ENCODE measurements at places on chromosomes 5 and 9.

GRCh38 chr5:112823656-112824055 lies 37.4 kb upstream of the SRP19 start:
- no peak for DNase-seq

DNA sequence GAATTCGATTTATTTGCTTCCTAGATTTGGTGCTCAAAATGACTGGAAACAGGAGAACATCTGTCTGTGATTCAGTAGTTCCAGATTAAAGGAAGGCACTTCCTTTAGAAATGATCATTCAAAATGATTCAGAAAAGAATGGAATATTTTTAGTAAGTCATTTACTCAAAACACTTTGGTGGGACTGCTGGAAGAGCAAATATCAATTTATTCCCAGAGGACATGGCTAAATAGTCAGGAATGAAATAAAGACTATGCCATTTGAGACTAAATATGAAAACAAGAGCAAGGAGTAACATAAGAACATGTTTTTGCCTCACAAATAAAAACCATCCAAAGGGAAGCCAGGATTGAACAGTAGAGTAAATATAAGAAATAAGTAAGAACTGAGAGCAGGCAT lies 138.6 kb upstream of the RASA1 start:
- no peak for DNase-seq

DNA sequence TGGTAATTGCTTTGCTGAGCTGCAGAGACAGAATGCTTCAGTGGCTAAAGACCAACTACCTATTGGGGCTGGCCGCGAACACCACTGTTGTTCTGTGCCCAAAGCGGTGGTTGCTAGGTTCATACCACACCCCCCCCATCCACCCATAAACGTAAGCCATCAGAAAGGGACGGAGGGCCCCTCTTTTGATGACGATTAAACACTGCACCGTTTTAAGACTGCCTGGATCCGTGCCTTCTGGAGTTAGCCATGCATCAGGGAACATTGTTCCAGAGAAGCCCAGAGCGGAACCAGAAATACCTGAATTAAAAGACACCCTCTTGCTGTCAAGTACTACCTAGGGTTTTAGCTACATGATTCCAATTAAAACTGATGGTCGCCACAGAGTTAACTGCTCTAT lies 369.1 kb upstream of the DAP start:
- DNase-seq, result no peak

GRCh38 chr5:151141535-151141934 lies 16.0 kb downstream of the ANXA6 start:
- no peak for DNase-seq

DNA sequence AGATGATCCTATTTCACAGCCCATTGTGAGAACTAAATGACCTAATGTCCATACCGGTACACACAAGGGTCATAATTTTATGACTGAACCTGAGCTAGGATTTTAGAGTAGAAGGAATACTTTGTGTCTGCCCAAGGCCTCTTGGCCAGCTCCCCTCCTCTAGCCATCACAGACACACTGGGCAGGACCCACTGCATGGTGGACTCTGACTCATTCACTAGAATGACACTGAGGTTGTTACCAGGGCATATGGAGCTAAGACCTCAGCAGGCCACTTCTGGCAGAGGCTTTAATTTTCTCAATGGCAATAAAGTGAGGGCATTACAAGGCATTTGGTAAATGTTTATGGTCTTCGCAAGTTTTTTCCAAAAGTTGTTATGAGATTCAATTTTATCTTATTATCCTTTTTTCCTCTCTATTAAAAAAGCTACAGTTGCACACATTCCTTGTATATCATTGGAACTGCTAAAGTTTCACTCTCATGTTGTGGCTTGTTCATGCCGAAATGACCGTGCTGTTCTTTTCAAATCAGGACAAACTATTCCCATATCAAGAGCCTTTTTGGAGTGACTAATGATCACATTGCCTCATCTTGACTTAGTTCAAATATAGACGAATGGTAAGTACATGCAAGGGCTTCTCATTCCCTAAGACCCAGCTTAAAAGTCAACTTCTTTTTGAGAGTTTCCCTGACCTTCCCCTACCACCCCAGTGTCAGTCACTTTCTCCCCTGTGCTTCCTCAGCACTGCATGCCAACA lies 595.7 kb downstream of the ACTL7B start:
- DNase-seq, result no peak

- DNase-seq, result no peak
Measured at GRCh38 chr5:63686938-63687337, 275.3 kb downstream of the HTR1A start.

DNA sequence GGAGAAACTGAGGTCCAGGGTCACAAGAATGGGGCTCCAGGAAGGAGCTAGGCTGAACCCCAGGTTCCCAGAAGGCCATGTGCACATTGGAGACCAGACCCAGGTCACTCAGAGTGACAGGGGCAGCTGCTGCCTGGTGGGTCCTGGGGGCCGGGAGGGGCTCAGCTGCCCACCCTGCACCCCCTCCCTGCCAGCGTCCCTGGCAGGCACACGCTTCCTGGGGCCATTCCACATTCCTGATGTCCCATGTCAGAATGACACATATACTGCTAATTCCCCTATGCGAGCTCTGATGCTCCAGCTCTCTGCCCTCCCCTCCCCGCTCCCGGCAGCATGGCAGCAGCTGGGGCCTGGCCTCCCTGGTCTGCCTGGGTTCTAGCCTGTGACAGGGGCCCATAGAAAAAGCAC lies 14.0 kb downstream of the FGFR4 start:
- DNase-seq, result no peak

DNA sequence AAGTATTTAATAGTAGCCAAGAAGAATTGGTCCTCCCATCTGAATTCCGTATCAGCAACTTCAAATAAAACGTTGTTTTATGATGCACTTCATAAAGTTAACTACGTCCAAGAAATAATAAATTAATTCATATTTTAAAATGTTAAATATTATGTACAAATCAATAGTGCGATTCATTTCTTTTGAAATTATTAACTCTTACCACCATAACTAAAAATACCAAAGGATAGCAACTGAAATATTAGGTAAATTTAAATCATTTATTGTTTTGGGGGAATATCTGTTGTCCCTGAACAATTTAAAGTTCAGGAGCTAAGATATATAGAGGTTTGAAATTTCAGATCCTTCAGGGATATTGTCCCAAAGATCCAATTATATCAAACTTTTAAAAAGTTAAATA lies at the start of gene OR2K2:
Gene OR2K2 (minus strand): TSS at position 101 of the 400 bp plus-strand sequence. CDS start 1,791 bp downstream, outside the sequence.
- no peak for DNase-seq

DNA sequence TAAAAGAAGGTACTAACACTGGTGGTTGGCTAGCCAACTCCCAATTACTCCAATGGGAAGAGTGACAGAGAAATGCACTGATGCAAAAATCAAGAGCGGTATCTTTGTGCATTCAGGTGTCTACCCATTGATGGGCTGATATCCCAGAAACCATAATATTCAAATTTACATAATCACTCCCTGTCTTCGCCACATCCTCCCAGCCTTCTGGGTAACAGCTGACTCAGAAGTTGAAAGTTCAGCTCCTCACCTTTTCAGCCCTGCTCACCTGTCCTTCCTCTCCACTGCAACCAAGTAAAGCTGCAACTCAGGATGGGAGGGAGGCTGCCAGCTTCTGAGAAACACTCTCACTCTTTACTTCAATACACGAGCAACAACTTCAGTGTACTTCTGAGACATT lies 6.9 kb downstream of the SUSD1 start:
- DNase-seq, result no peak

- no peak for DNase-seq
Measured at GRCh38 chr5:150429410-150429873, 16.7 kb upstream of the CD74 start.

GRCh38 chr5:138824516-138824915 lies 50.6 kb downstream of the LRRTM2 start:
- DNase-seq, result no peak

DNA sequence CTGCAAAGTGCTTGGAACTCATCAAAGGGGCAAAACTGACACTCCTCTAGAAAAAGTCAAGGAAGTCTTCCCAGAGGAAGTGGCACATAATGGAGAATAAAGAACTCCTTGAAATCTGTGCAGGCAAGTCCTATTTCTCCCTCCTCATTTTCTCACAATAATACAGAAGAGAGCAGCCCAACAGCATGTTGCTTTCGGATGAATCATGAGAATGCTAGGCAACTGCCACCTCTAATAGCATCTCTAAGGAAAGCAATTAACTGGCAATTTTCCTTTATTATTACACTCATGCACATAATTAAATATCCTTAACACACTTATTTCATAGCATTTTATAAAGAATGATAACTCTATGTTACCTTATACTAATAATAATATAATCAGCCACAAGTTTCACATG lies 122.2 kb upstream of the PTGER4 start:
- no peak for DNase-seq

GRCh38 chr5:167049771-167050567 lies 1241.5 kb upstream of the WWC1 start:
- no peak for DNase-seq

GRCh38 chr5:162209005-162209605 lies 141.5 kb downstream of the GABRG2 start:
- DNase-seq, result no peak

- DNase-seq, result no peak
Measured at GRCh38 chr5:85441156-85441555, 1056.5 kb upstream of the EDIL3 start.

DNA sequence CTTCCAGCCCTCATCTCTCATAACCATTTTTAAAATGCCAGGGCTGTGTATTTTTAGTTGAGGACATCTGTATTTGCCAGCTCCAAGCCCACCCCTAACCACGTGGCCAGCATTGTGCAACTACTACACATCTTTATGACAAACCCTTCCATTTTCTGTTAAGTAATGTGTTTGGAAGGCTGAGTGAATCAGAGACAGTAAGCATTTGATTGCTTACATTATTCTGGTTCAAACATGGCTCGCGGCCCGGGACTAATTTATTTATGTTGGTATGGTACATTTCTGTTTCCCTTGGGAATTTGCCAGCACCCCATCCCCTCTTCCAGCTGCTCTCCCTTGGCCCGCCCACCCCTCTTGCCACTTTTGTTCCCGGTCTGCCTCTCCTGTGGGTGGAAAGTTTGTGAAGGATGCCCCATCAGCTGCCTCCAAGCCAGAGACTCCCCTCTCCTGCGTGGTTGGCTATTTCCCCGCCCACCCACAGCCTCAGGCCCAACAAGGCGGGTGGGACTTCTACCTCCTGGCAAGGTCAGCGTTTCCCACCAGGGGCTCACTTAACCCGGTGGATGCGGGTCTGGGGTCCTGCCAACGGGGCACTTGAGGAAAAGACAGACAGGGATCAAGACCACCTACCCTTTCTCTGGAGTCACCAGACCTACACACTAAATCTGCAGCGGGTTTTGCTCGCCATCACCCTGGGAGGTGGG lies 162.2 kb downstream of the HSD17B3 start:
- no peak for DNase-seq

DNA sequence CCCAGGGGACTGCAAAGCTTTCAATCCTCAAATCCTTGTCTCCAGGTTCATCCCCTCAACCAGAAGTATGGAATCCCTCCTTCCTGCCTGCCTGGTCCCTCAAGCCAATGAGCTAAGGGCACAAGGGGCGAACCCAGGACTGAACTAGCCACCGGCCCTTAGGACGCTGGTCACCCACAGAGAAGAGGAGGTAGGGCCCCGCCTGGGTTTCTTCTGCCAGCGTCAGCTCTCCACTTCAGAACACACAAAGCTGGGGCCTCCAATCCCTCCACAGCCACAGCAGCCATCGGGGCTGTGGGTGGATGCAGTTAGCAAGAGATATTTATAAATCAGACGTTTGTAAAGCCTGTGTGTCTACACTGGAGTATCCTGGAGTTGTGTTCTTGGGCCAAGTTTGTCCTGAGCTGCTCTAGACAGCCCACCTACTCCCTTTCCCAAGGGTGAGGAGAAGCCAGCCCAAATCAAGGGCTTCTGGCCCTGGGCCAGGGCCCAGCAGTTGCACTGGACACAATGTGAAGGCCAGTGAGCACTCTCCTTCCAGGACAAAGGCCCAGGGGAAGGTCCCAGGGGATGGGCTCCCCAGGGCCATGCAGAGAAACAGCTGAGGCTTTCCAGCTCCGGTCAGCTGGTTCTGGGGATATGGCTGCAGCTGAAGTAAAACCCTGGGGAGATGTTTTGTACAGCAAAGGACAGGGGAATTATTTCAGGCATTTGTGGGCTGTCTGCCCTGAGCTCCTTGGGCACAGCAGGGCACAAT lies 18.9 kb downstream of the AMBP start:
- no peak for DNase-seq

- no peak for DNase-seq
Measured at GRCh38 chr5:17218353-17219005, 1.0 kb downstream of the BASP1 start.

GRCh38 chr9:97761056-97761598 lies 64.0 kb upstream of the XPA start:
- DNase-seq, result no peak

DNA sequence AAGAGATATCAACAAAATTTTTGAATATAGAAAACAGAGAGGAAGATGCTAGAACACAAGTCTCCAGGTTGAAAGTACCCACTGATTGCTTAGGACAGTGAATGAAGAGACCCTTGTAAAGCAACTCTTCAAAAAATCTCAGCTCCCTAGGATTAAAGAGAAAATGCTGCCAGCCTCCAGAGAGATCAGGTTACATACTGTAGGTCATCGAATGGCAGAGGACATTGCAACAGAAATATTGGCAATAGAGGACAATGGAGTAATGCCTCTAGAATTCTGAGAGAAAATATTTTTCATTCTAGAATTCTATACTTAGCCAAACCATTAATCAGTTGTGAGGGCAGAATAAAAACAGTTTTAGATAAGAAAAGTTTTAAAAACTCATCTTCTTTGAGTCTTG lies 43.1 kb upstream of the ELL2 start:
- DNase-seq, result no peak

DNA sequence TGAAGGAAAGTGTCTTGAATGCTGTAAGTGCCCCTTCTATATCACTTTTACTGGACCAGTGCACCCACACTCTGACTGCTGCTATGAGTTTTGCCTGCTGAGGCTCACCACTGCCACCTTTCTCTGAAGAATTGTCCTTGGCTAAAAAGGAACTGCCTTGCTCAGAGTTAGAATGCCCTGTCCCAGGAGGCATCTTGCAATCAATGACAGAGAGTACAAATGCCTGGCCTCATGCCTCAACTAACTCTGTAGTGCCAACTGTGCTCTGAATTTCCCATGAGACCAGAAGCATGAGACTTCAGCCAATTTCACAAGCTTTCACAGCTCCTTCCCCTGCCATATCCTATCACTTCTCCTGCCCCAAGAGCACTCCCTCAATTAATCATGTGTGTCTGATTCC lies 569.7 kb downstream of the ZNF608 start:
- no peak for DNase-seq

GRCh38 chr9:21402386-21403251 lies 6.3 kb upstream of the IFNA8 start:
- DNase-seq, result no peak

GRCh38 chr5:39517800-39518199 lies 93.0 kb upstream of the DAB2 start:
- DNase-seq, result no peak

All from cerebellar nuclear complex (tissue), 1 donor.